ENCODE measurements at places on chromosomes 1 and 21.

DNA sequence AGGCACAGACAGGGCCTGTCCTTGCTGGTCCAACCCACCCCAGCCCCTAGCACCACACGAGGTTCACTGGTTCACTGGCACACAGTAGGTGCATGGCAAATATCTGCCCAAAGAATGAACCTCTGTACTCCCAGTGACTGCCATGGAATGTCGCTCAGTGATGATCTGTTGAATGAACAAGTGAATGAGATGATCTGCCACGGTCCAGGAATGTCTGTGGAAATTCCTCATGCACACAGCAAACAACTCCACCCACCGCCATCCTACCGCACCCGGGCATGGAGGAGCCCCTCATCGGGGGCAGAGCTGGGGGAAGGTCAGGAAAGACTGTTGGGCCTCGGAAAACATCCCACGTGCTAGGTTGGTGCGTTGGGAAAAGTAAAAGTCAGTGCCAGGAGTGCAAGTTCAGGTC is 1.7 kb downstream of the HSPG2 start:
- DNase-seq: no peak

DNA sequence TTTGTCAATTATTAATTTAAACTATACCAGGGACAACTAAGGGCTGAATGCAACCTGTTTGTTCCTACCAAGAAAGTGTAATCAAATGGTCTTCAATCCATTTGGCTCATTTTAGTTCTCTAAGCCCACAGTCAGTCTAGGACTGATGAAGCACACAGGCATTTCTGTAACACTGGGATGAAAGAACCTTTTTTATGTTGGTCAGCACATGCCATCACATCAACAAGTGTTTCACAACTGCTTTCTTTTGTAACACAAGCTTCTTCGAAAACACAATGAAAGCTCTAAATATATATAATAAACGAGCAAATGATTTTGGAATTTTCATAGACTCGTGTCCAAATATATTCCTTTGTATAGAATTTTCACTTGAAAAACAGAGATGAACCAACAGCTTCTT is 28.8 kb downstream of the HEATR1 start:
- no peak for DNase-seq

DNA sequence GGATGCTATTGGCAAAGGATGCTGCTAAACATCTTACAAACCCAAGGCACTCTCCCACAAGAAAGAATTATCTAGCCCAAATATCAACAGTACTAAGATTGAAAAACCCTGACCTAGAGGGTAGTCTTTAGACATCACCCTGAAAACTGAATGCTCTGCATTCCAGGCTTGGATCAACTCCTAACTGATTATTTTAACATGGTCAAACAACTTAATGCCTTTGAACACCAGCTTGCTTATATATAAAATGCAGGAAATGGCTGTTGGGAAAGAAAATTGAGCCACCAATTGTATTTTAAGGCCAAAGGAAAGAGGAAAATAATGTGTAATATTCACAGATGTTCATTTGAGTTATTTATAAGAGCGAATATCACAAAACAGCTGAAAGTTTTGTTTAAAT is 72.2 kb upstream of the C1orf87 start:
- DNase-seq: no peak

DNA sequence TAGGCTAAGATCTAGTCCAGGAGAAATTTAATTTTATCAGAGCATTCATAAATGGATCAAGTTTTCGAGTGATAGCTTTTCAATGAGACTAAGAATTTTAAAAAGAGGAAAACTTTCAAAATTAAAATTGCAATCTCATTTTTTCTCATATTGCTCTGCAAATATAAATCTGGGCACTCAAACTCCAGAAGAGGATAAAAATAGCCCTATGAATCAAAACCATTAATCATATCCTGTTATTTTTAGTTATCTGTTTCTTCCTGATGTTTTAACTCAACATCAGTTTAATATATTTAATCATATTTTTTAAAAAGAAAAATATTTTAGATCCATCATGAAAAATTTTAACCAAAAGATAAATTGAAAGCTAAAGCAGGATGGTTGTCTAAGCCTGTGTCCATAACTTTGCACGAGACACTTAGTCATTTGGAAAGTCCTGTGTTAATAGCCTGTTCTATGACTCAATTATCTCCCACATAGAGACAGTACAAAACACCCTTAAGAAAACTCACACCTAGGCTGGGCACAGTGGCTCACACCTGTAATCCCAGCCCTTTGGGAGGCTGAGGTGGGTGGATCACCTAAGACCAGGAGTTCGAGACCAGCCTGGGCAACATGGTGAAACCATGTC is 17.1 kb upstream of the PRRC2C start:
- DNase-seq: no peak

- no peak for DNase-seq
Observed at GRCh38 chr1:93769777-93770176, 88.1 kb upstream of the BCAR3 start.

DNA sequence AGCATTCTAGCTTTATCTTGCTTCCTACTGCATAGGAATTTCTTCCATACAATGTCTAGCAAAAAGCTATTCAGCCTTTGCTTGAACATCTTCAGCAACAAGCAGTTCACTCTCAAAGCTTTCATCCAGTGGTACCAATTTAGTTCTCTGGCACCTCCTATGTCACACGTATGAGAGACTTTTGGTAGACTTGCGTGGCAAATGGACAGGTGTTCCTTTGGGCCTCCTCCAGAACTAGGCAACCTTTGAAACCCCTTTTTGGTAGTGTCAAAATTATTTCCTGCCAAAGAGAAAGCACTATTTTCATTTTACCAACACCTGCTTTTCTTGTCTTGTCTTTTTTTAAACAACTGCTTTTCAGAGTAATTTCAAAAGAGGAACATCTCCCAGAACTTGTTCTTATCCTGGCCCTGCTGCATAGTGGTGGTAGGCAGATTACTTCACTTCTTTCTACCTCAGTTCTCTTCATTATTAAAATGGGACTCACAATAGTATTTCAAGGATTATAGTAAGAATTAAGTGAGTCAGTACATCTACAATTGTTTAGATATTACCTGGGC is 122.4 kb downstream of the MAST2 start:
- no peak for DNase-seq

DNA sequence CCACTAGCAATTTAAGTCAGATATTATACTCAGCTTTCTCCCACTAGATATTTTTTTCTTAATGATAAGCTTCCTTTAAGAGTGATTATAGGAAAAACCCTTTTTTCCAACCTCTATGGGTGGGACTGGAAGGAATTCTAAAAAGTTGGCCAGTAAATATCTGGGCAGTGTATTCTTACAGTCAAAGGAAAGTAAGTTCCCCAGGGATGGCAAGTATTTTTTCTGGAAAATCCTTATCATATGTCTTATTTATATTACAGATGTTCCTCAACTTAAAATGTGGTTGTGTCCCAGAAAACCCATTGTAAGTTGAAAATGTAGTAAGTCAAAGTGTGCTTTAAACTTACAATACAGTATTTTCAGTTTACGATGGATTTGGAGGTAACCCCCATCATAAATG is 29.2 kb downstream of the CMPK1 start:
- no peak for DNase-seq

DNA sequence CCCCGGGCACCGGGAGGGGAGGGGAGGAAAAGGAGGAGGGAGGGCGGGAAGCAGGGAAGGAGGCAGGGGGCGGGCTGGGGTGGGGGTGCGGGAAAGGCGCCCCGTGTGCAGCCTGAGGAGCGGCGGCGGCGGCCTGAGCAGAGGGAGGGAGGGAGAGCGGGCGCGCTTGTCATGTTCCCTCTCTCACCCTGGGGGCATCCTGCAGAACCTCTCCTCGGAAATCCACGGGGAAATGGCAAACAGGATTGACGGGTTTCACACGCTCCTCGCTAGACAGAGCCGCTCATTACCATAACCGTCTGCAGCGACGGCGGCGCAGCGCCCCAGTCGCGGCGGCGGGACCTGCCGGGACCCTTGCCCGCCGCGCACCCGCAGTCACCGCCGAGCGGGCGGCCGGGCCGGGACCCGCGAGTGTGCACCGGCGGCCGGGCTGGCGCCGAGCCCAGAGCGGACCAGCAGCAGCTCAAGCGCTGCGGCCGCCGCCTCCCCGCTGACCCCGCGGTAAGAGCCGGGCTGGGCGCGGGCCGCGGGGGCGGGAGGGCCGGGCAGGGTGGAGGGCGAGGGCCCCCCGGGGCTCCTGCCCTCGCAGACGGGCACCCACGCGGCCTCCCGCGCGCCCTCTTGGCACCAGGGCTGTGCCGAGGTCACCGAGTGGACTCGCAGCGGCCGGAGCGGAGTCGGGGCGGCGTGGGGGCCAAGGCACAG is at the start of gene SERTAD4:
TSS of gene SERTAD4 (plus strand) at position 286 of the 705 bp plus-strand sequence. CDS start 5,165 bp downstream, outside the sequence.
- no peak for DNase-seq

DNA sequence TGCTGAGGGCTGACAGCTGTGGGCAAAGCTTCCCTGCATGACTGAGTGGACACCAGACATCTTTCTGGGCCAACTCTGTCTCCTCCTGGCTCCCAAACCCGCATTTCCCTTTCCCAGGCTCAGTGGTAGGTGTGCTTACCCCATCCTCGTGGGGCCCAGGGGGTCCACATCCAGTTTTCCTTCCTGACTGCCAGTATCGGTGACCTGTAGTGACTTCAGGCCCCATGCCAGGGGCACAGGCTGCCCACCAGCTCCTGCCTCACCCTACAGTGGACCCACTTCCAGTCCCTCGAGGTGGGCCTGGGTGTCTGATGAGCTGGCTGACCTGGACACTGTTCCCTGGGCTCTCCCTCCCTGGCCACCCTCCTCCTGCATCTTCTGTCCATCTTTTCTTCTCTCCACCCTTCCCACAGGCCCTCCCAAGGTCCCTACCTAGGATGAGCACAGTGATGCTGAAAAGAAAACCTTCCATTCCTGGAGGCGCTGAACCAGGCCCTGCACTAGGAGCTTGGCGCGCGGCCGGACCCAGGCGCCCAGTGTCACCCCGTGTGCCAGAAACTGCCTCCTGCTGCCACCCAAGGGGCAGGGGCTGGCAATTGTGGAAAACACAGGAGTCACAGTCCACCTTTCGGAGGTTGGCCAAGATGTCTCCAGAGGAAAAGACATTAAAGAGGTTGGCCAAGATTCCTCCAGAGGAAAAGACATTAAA is 67.1 kb downstream of the RUNX3 start:
- DNase-seq: no peak

- no peak for DNase-seq
Observed at GRCh38 chr21:29159842-29160241, 29.4 kb downstream of the MAP3K7CL start.

DNA sequence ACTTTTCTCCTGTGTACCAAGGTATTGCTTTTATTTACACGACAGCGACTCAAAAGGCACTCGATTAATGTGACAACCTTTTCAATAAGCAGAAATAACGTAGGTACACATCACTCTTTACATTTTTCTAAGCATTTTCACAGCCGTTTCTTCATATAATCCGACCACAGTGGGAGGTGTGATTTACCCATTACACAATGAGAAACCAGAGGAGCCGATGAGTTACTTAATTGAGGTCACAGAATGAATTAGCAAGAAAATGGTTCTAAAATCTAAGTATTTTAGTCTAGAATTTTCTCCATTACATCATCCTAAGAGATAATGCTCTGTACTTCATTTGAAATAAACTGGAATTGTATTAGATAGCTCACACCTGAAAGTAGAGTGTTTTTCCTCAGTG is 71.5 kb downstream of the UMODL1 start:
- no peak for DNase-seq

- no peak for DNase-seq
Observed at GRCh38 chr1:110602466-110602865, 3.7 kb downstream of the KCNA2 start.

GRCh38 chr1:25922971-25923552 is 16.8 kb upstream of the STMN1 start:
- no peak for DNase-seq

DNA sequence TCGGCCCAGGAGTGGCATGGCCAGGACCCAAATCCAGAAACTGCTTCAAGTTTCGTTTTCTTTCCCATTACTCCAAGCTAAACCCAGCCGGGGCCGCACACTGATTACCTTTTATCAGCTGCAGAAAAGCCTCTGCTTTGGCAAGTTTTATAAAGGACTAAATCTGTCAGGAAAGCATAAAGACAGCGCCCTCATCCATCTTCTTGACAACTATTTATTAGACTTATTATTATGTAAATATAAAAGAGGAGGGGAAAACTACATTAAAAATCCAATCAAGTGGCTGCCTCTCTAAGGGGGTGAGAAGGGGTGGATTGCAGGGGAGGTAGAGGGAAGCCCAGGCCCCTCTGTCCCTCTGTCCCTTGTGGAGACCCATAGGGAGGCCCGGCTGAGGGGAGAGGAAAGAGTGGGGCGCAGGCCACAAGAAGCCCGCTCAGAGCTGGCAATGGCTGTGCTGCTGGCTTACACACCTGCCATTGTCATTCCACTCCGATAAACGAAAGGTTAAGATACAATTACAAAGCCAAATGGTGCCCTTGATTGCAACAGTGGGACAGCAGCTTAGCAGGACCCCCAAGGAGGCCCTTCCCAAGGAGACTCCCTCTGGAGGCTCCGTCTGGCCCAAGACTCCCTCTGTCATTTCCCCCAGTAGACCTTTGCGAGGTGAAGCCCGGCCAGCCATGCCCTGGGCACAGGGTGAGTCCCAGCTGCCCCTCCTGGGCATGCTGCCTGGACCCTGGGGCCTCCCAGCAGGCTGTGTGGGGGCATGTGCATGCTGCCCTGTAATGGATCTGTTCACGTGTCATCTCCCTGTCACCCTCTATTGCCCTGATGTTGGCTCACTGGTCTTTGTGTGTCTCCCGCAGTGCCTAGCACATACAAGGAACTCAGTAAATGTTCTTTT is 45.4 kb downstream of the KCND3 start:
- DNase-seq: no peak

GRCh38 chr1:229883504-229884200 is 183.4 kb upstream of the GALNT2 start:
- DNase-seq: no peak

- DNase-seq: peak; percentile 83
Observed at GRCh38 chr1:1068517-1069055, 5.5 kb downstream of the RNF223 start.

DNA sequence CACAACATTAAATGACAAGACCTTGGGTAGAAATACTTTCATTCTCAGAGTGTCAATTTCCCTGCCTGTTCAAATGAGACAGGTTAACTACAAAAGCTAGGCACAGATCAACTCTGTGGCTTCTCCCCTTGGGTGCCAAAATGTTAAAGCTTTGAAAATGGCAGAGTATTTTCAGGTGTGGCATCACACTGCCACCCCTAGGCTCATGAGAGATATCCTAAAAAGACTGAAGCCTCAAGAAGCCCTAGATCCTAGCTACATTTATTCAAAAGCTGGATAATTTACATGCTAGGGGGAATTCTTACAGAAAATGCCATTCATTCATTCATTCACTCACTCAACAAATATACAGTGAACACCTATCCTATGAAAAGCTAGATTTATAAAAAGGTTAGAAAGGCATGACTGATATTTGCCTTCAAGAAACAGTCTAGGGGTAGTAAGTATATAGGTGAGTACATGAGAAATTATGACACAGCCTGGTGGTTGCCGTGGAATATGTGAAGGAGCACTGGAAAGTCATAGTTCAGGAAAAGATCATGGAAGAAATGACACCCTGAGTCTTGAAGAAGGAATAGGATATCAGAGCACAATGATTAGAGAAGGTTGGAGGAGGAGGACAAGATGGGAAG is 15.9 kb upstream of the RAB4A start:
- no peak for DNase-seq
